ENCODE measurements at places on chromosomes 2 and 18. TPM values are rescaled to one million over a fixed set of nuclear protein-coding genes. Genes with fewer than 3 reads are reported as not detected.

IL1R1 gene
- 49.8 TPM for total RNA-seq

RRM2 gene
- total RNA-seq, result 6.4 TPM

SPC25 gene
- 1.4 TPM for total RNA-seq

GNAL gene
- total RNA-seq, result 0.26 TPM

GALNT14 gene
- not detected for total RNA-seq

DNAH7 gene
- under 0.01 TPM for total RNA-seq

FAP gene
- total RNA-seq, result 0.09 TPM

ATP6V1B1 gene
- not detected for total RNA-seq

SLC19A3 gene
- not detected for total RNA-seq

UGT1A8 gene
- total RNA-seq, result not detected

SNRNP27 gene
- 24.2 TPM for total RNA-seq

EFR3B gene
- total RNA-seq, result 0.54 TPM

RHOB gene
- total RNA-seq, result 530 TPM

SERPINB2 gene
- not detected for total RNA-seq

COLEC12 gene
- total RNA-seq, result 32.4 TPM

TTC31 gene
- total RNA-seq, result 8.3 TPM

DES gene
- total RNA-seq, result not detected

HNMT gene
- 4.0 TPM for total RNA-seq

DSG1 gene
- total RNA-seq, result not detected

REEP1 gene
- total RNA-seq, result 17.7 TPM

ST8SIA5 gene
- total RNA-seq, result under 0.01 TPM

LBH gene
- 87.7 TPM for total RNA-seq

CCDC68 gene
- total RNA-seq, result 0.34 TPM

CACNB4 gene
- 0.26 TPM for total RNA-seq

TEX44 gene
- not detected for total RNA-seq

D2HGDH gene
- 10.3 TPM for total RNA-seq

CDH20 gene
- 0.11 TPM for total RNA-seq
